Fibroblast of skin of left biceps (primary cell): ENCODE measurements at places on chromosomes 1 and 21.
A peak's percentile ranks its signal among the peaks of the same experiment; 100 is the strongest.

DNA sequence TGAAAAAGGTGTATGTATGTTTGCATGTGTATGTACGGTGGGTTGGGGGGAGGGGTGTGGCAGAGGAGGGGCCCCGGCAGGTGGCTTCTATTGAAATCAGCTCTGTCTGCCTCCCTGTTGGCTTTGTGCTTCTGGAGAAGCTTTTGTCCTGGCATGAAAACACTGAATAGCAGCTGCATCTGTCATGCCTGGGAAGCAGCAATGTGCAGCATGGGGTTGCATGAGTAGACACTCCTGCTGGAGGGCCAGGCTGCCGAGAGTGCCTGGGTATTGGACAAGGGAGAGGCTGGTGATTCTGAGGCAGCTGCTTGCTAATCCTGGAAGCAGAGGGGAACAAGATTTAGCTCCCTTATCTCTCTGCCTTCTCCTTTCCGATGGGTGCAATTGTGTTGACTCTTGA is 20.5 kb downstream of the MAPKAPK2 start:
- no peak for DNase-seq

- no peak for DNase-seq
These were observed 2.2 kb upstream of the USP24 start for GRCh38 chr1:55217226-55217986.

GRCh38 chr1:217673387-217673786 is 42.2 kb downstream of the SPATA17 start:
- DNase-seq = no peak

GRCh38 chr1:48470481-48470855 is 1.5 kb downstream of the SPATA6 start:
- DNase-seq = no peak

DNA sequence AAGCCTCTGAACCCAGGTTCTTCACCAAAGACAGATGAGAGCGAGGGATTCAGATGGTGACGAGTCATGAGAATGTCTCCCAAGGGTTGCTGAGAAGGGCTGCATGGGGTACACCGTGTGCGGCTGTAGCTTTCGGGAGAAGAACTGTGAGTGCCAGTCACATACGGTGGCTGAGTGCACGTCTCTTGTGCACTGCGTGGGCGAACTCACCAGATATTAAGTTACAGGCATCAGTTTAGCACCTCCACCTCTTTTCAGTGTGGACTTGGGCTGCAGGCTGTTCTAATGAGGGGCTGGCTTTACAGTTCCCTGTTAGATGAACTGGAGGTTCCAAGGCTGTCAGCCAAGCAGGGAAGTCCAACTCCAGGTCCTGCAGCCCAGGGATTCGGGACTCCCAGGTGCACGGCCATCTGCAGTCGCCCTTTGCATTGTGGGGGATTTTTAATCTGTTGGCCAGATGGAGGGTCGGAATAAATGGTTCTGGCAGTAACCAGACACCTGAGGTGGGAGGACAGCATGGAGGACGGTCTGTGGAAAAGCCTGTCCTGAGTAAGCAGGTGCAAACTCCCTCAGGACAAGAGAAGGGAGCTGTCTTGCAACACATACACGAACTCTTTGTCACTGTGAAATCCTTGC is 26.5 kb upstream of the AVPR1B start:
- no peak for DNase-seq

GRCh38 chr1:172140072-172140471 is 280.4 kb upstream of the C1orf105 start:
- no peak for DNase-seq

- no peak for DNase-seq
These were observed 5.8 kb upstream of the GTF2B start for GRCh38 chr1:88897070-88897730.

DNA sequence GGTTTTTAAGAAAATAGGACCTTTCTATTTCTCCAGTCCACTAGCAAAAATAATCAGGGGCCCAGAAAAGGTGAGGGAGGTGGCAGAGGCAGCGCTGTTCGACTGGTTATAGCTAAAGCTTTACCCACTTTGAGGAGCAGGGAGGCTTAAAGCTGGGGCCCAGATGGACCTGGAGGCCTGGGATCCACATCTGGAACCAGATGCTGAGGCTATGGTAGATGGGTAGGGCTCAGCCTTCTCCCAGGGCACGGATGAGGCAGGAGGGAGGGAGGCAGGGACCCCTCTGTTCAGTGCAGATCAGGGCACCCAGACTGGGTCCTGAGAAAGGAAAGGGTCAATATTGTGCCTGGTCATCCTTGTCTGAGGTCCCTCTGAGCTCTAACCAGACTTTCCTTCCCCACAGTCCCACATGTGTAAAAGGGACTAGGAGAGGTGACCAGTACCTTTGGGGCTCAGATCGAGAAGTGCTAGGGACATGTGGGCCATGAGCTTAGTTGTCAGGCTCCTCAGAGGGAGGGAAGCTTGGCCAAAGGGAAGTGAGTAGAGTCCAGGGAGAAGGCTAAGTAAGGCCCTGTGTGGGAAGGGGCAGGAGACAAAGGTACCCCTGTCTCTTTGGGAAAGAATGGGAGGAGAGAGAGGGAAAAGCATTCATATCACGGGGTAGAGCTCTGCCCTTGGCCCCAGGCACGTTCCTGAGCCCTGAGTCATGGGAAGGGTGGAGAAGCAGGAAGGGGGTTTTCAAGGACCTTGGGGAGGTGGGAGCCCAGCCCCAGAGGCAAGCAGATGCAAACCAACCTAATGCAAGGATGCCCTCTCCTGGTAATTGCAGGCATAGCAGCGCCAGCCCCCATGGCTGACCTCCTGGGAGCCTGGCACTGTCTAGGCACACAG is 15.4 kb downstream of the LMNA start:
- peak; percentile 93 for DNase-seq

DNA sequence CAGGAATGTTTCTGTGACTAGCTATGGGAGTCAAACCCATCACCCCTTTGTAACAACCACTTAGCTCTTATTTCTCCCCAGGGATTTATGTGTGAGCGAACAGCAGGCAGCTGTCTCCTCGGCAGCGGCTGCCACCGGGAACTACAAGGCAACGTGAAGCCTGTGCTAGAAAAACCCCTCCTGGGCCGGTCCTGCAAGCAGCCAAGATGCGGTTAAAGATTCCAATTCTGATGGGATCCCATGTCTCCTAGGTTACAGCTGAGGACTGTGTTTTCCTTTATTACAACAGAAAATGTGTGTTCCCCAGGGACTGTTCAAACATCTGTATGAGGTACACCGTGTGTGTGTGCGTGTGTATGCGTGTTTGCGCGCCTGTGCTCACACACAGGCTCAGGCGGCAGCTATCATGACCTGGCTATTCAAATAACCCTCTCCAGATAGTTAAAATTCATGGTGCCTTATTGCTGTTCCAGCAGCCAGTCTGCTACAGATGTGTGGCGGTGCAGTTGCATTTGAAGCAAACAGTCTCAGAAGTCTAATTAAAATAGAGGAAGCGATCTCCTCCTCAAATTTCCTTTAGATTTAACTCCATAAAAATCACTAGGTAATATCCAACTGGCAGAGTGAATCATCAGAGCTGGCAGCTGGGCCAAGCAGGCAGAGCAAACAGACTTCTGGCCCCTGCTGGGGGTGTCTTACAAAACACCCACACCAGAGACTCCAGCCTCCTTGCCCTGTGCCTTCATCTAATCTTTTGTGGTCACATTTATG is 68.0 kb downstream of the LMX1A start:
- no peak for DNase-seq

- no peak for DNase-seq
These were observed 27.2 kb upstream of the CLIC4 start for GRCh38 chr1:24717887-24718650.

- DNase-seq = no peak
These were observed 95.7 kb downstream of the AKT3 start for GRCh38 chr1:243754348-243754747.

GRCh38 chr1:6410248-6410893 is 9.3 kb downstream of the HES2 start:
- no peak for DNase-seq

- DNase-seq = no peak
These were observed 5.1 kb downstream of the SH2D1B start for GRCh38 chr1:162406811-162407210.
